ENCODE measurements at places on chromosomes 2 and 18. TPM values are rescaled to one million over a fixed set of nuclear protein-coding genes. Genes with fewer than 3 reads are reported as not detected.

Gene TUBA3D
- total RNA-seq = not detected

Gene KCTD1
- total RNA-seq = 4.7 TPM

Gene CD207
- not detected for total RNA-seq

GRCh38 chr18:37276111-37276890 is 289.3 kb downstream of the CELF4 start:
- DNase-seq = no peak

GRCh38 chr2:128799284-128799552 is 480.6 kb upstream of the HS6ST1 start:
- no peak for DNase-seq

DNA sequence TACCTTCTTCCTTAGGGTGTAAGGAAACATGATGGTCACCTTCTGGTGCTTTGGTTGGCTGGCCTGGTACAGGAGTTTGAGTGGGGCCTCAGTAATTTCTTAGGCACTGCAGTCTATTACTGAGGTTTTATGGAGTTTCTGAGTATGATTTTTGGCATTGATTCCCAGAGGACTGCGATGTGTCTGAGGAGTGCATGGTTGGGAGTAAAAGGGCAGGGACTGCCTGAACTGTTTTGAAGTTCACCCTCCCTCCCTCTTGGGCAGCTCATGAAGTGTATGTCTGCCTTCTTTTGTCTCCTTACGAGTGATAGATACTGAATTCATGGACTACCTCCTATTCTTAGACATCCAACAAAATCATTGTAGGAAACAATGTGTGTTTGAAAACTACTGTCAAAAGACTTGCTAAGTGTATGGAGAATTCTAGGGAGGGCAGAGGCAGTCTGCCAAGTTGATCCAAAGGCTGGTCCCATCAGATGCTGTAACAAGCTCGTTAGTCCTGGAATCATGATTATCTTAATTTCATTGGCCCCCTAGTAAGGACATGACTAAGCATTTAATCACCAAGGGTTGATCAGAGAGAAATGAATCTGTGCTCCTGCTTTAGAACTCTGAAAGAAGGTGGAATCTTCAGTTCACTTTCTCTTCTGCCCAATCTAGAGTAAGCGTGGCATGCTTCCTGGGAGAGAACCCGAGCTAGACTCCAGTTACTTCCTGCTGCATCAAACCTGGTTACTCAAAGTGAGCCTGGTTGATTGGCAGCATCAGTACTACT is 26.5 kb downstream of the LYPD6B start:
- peak; percentile 32 for DNase-seq

GRCh38 chr2:230348787-230349186 is 21.8 kb downstream of the SP140L start:
- no peak for DNase-seq

DNA sequence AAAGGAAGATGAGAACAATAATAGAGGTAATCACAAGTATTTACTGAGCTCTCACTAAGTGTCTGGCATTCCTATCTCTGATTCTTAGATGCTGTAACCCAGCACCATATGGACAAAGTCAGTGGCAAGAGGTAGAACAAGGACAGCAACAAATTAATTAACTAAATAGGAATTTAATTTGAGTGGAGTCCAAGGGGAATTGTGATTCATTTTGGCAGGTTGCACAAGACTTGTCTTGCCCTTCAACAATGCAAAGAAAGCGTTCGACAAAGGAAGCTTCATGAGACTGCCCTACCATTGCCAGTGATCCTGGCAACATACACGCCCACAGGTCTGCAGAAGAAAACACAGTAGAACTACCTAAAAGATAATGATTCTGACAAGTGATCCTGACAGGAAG is 221.6 kb downstream of the RBM43 start:
- peak; percentile 20 for DNase-seq

DNA sequence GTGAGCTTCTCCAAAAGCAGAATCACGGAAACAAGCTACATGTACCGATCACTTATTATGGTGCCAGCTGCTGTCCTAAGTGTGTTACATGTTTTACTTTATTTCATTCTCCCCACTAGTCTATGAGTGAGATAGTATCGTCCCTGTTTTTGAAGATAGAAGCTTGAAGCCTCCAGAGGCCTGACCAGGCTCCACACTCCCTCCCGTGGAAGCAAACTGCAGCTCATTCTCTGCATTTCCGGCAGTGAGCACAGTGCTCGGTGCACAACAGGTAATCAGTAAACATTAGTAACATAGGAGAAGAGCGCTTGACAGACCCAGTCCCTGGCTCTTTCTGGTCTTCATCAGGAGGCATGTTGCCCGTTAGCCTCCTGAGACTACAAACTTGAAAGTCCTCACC is 72.9 kb downstream of the ZBTB7C start:
- no peak for DNase-seq

DNA sequence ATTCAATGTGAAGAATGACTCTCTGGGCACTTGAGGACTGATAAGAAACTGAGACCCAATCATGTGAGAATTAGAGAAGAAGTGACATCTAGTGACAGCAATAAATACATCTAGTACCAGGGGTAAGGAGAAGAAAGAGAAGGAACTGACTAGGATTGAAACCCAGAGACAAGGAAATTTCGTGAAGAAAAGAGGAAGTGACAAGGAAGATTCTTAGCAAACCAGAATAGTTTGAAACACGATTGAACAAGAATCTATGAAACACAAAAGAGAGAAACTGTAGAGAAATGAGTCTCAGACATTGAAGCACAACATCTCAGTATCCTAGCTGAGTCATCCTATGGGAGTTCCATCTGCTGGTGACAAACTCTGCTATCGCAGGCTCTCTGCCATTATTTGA is 571.9 kb upstream of the PKDCC start:
- DNase-seq = no peak
